Hepatic stellate cell (primary cell): ENCODE measurements at places on chromosomes 7 and 10.

GRCh38 chr10:13890233-13891127 lies 303.7 kb downstream of the PRPF18 start:
- DNase-seq = peak; percentile 63

GRCh38 chr10:3805791-3806461 lies 20.9 kb upstream of the KLF6 start:
- no peak for DNase-seq

DNA sequence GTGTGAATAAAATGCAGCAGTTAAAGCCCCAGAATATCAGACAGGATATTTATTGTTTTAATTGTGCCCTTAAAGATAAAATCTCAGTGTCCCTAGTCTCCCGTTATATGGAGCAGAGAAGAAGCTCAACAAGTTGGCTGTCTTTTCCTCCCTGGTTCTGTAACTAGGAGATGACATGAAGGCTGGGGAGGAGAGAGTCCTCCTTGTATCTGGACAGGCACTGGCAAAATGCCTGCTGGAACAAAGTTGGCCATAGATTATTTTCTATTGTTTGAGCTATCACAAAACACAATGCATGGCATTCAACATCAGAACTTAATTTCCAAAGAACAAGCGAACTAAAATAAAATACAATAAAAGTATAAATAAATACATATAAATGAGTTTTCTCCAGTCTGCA lies 694.9 kb upstream of the KCND2 start:
- DNase-seq = no peak

DNA sequence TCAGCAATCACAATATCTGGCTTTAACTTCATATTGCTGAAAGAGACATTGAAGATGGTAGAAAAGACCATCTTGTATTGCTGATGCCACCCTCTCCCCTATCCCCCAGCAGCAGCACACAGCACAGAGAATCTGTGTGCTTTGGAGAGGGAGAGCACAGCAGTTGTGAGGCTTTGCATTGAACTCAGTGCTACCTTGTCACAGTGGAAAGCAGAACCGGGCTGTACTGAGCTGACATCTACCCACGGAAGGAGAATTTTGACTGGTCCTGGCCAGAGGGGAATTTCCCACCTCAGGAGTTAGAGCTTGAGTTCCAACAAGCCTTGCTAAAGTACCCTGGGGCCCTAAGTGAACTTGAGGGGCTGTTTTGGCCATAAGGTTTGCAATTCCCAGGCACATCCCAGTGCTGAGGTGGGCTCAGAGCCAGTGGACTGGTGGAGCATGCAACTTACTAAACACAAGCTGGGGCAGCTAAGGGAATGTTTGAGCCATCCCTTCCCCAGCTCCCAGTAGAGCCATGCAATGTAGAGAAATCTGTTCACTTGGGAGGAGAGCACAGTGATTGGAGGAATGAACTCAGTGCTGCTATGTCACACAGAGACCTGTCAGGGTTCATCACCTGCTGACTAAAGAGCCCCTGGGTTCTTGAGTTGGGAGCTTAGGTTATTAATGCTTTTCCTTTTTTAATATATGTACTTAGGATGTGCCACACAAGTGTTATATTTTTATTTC lies 62.1 kb downstream of the OR13A1 start:
- DNase-seq = no peak

DNA sequence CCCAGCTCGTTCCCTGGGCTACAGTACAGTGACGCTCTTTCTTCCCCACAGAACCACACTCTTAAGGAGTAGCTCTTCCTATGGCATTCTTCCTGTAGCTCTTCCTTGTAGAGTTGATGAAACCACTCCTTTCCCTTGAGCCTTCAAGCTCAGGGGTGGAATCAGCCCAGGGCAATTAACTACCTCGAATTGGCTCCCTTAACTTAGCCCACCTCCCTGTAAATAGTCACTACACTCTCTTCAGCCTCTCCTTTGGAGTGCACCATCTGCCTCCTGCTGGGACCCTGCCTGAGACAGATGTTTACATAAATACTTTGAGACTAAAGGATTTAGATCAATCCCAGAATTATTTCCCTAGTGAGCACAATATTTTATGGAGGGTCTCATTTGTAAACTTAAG lies 537.8 kb upstream of the AUTS2 start:
- no peak for DNase-seq

GRCh38 chr10:75568450-75569130 lies 137.2 kb downstream of the LRMDA start:
- no peak for DNase-seq

GRCh38 chr10:129909080-129909479 lies 55.0 kb downstream of the EBF3 start:
- no peak for DNase-seq

- no peak for DNase-seq
Observed at GRCh38 chr7:134014935-134015334, 112.2 kb upstream of the LRGUK start.

DNA sequence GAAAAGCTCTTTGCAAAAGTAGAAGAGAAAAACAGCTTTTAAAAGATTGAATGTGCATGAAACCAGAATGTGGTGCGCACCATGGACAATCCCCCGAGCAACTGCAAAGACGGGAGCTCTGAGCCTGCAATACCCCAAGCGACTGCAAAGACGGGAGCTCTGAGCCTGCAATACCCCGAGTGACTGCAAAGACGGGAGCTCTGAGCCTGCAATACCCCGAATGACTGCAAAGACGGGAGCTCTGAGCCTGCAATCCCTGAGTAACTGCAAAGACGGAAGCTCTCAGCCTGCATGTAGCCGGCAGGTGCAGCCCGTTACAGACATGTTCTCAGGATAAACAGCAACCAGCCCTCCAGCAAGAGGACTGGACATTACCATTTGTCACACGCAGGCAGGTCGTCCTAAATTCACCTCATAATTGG lies 6.2 kb downstream of the ZNF775 start:
- no peak for DNase-seq

- peak; percentile 56 for DNase-seq
Observed at GRCh38 chr7:99102809-99103690, 40.9 kb downstream of the SMURF1 start.

DNA sequence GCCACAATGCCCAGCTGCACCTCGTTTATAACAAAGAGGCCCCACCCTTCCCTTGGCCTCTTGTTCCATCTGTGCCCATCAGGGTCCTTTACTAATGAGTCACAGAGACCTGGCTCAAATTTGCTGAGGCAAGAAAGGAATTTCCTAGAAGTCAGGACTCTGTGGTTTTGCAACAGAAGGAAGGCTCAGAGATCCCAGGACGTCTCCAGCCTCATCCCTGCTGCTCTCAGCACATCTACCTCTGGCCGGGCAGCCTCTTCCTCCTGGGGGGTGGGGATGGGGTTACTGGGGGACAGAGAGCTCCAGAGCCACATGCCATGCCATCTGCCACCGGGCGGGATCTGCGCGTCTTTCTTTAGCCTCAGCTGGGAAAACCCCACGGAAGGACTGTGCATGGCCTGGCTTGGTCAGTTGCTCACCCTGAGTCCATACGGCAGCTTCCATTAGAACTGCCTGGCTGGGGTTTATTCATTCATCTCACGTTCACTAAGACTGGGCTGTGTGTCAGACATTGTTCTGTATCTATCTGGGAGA lies 41.9 kb upstream of the PSMG3 start:
- peak; percentile 53 for DNase-seq

DNA sequence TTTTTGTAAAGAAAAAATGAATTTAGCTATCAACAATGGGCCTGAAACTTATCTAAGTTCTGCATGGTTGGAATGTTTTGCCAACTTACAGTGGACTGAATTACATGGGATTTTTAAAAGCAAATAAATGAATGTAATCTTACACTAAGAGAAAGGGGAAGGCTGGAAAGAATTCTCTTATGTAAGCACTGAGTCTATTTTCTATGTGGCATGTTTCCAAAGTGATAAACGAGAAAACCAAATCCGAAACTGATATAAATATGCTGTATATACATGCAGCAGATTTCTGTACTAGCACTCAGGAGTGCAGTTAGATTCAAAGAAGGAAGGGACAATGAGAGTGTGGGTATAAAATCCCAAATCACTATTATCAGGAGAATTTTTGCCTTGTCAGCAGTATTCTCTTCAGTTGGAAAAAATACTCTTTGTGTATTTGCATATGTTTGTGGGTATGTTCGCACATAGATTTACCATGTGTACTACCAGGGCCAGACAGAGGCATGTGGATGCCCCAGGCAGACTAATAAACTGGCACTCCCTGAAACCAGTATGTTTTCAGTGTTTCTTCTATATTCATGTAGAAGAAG lies 334.3 kb upstream of the SEMA3D start:
- DNase-seq = no peak

DNA sequence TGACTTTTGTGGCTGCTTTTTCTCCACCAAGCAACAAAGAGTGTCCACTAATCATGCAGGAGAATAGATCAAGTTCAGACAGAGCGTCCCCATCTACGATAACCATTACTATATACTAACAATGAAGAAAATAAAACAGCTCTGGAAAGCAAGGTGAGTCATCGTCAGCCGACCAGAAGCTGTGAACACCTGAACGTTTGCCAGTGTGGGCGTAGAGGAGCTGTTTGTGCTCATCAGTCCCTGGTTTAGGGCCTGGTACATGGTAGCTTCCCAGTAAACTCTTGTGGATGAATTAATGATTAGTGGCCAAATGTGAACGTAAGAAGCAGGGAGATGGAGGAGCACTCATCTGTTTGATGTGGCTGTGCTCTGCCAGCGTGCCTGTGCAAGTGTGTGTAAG lies 180.7 kb downstream of the EVX1 start:
- DNase-seq = no peak

GRCh38 chr10:71694567-71694968 lies 25.0 kb downstream of the C10orf105 start:
- no peak for DNase-seq

DNA sequence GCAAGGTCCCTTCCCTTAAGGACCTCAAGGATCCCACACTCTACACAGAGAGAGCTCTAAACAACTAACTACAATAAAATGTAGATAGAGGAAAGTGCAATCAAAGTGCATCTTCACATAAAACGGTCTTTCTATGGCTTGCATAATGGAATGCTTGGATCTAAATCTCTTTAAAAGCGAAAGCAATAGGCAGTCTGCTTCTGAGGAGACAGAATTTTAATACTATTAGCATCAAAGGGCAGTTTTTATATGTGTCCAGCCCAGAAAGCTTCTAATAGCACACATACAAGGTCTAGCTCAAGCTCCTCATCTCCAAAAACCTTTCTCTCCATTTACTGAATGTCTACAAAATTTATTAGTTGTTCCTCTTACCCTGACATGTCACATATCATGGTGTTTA lies 101.5 kb upstream of the C1GALT1 start:
- DNase-seq = no peak

DNA sequence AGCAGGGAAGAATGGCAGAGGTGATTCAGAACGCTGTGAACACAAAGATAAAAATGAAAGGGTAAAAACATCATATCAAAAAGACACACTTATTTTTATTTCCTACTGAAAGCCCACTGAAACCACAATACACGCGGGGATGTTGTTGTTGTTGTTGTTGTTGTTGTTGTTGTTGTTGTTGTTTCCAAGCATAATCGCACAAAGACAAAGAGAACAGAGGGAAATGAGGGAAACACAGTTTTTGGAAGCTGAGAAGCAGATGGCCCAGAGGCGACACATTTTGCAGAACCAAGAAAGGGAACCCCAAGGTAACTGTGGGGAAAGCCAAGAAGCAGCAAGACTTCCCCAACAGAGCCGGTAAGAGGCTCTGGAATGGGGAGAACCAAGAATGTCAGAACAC lies 113.9 kb downstream of the PARD3 start:
- DNase-seq = no peak

GRCh38 chr10:17510242-17510908 lies 56.0 kb upstream of the ST8SIA6 start:
- no peak for DNase-seq

GRCh38 chr10:61612450-61612849 lies 50.3 kb upstream of the CABCOCO1 start:
- no peak for DNase-seq

- DNase-seq = no peak
Observed at GRCh38 chr7:36755484-36755883, 31.2 kb upstream of the AOAH start.

- peak; percentile 17 for DNase-seq
Observed at GRCh38 chr10:12981570-12981969, 19.9 kb downstream of the CCDC3 start.

GRCh38 chr7:142319970-142320369 lies 62.1 kb upstream of the PRSS58 start:
- DNase-seq = no peak

DNA sequence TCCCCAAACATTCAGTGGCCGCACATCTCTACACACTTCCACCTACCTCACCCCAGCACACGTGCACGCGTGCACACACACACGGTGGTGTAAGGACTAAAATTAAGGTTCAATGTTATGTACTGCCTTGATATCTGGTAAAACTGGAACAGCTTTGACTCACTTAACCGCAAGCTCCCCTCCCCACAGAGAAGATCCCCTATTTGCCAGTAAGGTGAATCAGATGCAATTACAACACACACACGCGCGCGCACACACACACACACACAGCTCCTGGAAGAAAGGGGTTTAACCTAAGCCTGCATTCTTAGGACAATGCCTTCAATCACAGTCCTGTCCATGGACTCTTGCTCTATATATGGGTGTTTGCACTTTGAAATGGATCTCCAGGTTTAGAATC lies 25.5 kb upstream of the VPS41 start:
- no peak for DNase-seq

GRCh38 chr7:47454069-47454973 lies 127.6 kb downstream of the TNS3 start:
- DNase-seq = no peak

DNA sequence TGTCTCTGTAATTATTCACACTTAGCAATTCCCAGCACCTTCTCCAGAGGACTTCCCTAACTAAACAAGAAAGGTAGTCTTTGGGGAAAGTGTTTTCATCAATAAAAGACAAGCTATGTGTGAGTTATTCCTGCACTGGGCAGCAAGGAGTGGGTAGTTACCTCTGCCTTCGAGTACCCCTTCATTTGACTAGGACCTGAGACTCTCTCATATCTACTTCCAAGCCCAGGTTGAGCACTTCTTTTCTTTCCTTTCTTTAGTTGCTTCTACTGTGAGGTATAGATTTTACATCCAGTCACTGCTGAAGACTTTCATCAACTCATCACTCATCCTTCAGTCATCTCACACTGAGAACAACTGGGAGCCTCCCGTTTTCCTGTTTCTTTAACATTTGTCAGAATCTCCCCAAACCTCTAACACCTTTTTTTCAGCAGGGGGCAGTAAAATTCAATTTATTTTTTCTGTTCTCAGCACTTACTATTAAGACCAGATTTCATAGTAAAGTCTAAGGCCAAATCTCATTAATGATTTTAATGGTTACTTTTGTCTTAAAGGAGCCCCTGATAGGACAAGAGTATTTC lies 80.1 kb upstream of the PRSS1 start:
- peak; percentile 2 for DNase-seq

GRCh38 chr7:65301007-65301406 lies 72.6 kb upstream of the ZNF92 start:
- DNase-seq = no peak

GRCh38 chr7:51059504-51060142 lies 257.0 kb downstream of the COBL start:
- no peak for DNase-seq

- no peak for DNase-seq
Observed at GRCh38 chr10:48880016-48880705, 59.5 kb downstream of the LRRC18 start.

GRCh38 chr7:5450549-5451327 lies 27.1 kb upstream of the TNRC18 start:
- DNase-seq = peak; percentile 65

- peak; percentile 55 for DNase-seq
Observed at GRCh38 chr10:75187961-75188426, 22.6 kb upstream of the VDAC2 start.

GRCh38 chr7:1289666-1290025 lies 57.0 kb downstream of the UNCX start:
- no peak for DNase-seq

GRCh38 chr10:124142960-124143359 lies 49.6 kb upstream of the CHST15 start:
- DNase-seq = no peak
